ENCODE measurements at places on chromosomes 4 and X.

DNA sequence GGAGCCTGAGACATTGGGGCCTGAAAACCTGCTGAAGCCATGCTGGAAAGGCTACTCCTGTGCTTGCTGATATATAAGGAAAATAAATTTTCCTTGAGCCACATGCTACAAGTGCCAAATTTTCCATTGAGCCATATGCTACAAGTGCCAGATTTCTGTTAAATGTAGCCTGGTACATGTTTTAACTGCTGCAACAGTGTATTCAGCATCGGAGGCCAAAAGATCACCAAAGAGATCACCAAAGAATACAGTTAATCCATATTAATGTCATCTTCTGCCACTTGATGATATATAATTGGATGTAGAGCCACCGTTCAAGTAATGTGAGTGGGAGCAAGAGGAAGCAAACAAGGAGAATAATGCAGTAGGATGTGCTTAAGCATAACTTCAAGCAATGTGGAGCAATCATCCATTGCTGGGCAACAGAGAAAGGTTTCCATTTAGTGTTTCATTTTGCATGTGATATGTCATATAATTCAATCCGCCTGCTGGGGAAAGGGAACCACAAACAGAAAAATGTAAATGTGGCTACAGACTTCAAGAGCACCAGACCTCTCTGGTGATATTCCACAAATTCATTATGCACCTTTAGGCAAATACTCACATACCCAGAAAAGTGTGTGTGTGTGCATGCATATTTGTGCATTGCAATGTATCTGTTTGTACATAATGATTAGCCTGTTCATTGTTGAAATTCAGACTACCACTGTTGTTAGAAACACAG is 295.9 kb downstream of the KCNIP4 start:
- DNase-seq: no peak

DNA sequence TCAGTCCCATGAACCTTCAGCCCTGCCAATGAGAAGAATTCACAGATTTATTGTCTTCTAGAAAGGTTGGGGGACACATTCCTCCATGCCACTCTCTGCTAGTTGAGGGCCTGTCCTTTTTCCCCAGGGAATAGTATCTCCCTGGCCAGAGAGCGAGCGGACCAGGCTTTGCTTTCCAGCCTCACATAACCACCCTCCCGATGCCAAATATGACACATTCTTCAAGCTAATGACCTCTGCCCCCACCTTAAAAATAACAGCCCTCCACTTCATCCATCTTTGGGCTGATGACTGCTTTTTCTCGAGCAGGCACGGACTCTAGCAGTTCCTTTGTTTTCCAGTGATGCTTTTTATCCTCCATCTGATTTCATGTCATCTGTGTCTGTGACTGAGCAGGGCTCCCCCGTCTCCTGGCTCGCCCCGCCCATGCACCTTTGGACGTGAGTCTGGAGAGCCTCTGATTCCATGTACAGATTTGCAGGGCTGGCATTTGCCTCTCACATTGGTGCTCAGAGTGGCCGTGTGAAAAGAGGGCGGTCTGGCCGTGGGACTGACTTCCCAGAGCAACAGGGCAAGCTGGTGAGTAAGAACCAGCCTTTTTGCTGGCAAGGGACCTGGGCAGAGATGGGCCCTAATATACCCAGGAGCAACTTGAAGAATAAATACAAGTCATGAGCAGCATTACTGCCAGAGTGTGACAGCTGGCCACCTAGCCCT is 279.8 kb downstream of the BCOR start:
- no peak for DNase-seq

DNA sequence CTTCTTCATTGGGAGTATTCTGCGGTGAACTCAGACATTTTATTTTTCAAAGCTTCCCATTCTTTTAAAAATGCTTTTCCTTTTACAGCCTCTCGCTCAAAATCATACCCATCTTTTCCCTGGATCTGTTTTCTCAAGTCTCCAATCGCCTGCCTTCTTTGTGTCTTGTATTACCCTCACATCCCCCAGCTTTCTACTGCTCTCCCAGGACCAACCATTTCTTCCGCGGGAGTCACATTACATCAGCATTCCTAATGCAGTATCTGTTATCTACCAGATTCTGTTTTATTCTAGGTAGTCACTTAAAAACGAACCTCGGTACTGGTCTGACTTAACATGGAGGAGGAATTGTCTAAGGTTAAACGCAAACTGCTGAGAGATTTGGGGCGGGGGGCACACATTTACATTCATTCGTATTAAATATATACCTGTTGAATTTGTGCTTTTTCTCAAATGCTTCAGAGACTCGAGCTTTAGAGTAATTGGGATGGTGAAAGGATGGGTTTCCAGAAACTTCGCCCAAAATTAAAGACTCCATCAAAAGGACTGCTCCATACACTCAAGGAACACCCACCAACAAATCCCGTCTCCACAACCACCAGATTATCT is 493 bp upstream of the UCHL1 start:
- no peak for DNase-seq

GRCh38 chr4:74330295-74330750 is 22.1 kb downstream of the EPGN start:
- no peak for DNase-seq

DNA sequence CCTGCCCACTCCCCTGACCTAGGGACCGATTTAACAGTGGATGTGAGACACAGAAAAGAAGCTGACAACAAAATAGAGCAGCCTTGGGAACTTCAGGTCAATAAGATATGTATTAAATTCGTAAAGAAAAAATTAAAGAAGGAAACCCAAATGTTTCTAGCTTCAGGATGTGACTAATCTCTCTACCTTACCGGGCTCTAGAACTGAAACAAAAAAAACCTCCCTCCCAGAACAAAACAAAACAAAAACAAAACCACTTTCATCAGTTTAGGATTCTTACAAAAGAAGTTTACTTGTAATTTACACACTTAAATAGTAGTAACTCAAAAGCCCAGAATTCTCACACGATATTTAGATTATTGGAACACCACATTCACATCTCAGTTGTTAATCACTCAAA is 185.8 kb upstream of the RPS6KA3 start:
- DNase-seq: no peak

GRCh38 chrX:151004085-151004484 is 20.9 kb downstream of the HMGB3 start:
- no peak for DNase-seq

DNA sequence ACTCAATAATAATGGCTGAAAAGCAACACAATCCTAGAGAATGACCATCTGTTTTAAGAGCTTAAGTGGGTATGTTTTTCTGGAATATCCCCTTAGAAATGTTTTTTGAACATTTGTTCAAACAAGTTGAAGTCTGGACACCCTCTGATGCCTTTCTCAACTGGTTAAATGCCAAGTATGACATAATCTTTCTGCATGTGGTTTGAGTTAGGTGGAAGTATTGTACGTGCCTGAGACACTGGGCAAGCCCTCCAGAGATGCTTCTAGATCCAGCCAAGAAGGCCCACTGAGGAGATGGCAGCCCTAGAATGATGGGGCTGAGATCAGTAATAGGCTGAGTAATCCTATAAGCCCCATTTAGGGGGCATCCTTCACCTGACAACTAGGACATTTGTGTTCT is 493.1 kb downstream of the MAGEE1 start:
- no peak for DNase-seq

DNA sequence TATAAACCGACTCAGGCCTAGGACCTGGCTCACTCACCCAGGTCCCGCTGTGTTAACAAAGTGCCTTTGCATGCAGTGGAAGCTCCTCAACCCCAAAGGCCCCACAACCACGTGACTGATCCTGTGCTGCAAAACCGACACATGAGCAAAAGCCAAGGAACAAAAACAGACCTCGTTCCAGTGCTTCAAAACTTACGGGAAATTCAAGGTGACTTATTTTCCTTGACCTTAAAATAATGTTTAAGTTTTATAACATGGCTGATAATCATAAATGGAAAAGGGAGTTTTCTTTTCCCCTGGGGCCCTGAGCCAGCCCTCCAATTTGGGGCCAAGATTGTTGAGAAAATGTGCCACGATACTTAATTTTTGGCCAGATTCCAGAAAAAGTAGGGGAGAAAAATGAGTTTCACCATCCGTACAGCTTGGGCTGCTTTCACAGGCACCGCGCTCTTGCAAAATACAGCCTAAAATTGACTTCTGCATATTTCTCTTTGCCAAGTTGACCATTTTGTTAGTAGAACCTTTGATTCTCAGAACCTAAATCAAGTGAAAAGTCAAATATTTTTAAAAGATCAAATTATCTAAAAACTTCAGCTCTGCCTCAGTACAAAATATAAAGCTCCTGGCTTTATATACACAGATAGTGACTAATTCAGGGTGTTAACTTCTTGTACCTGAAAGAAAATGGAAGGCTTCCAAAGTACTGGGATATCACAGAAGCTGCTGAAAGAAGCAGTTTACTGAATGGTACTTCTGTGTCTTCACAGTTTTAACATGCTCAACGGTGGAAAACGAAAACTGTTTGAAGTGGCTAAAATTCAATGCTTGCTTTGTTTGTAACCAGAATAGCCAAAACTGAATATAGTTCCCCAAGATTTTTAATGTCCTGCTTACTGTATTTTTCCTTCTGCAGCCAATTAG is 93.8 kb downstream of the APBB2 start:
- no peak for DNase-seq

DNA sequence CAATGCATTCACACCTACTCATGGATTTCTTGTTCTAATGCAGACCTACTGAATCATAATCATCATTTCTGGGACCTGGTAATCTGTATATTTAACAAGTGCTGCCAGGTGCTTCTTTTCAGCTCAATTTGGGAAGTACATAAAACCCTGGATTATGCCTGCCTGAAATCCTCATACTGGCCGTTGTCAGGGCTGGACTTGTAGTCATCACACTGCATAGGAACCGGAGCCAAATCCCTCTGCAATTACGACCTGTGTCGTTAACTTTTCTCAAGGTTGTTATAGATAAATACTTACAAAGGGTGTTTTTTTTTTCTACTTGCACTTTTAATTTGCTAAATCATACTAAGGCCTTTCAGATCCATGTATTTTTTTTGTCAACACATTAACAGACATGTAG is 294.9 kb upstream of the PRPS2 start:
- no peak for DNase-seq

DNA sequence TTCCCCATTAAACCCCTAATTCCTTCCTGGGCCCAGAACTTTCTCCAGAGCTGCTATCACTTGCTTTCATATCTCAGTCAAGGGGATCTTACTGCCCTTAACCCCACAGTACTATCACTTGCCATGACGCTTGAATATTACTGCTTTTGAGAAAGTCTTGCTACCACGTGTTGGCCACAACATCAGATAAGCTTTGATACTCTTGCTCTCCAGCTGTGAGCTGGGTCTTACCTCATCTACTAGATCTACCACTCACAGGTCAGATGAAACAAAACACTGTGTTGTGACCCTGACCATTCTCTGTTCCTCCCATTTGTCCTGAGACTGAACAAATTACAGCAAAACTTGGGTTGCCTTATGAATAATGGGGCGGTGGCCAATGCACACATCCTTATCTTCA is 12.1 kb upstream of the TAPT1 start:
- DNase-seq: no peak

GRCh38 chr4:2332201-2332975 is 70.5 kb upstream of the MXD4 start:
- DNase-seq: no peak

GRCh38 chr4:187332141-187332540 is 608.5 kb upstream of the FAT1 start:
- no peak for DNase-seq

- peak; percentile 26 for DNase-seq
Measured at GRCh38 chrX:20265726-20266681, 705 bp downstream of the RPS6KA3 start.

DNA sequence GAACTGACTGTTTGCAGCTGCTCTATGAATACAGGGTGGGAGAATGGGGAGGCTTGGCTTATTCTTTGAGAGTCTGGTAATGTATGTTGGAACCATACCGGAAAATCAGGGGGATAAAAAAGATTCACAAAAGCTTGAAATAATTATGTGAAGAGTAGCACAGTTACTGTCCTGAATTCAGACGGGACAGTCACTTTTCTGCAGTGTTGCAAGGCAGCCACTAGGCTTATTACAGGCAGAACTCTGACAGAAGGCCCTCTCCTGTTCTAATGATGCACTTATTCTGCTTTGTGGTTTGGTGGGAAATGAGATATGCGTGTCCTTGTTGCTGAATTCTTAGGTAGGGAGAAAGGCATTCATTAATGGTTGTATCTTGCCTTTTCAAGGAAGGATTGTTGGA is 37.2 kb downstream of the GUCY1B1 start:
- DNase-seq: no peak

DNA sequence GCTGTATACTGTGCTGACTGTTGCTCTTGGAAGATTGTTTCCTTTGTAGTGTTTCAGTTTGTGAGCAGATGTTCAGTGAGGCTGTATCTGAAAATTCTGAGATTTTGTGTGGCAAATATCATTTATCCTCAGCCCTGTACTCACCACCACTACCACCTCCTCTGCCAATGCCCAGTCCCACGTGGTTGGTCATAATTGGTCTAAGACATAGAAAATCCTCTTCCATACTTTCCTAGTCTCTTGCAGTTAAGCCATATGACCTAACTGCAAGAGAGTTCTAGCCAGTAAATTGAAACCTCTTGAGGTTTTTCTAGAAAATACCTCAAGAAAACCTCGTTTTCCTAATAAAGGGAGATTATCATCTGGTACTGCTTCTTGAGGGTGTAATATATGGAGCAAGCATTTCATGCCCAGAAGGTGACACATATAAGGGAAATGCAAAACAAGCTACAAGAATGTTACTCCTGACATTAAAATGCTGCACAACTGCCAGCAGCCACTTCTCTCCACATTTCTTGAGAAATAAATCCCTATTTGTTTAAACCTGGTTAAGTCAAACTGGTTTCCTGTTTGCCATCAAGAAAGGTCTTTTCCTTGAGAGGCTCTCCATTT is 32.8 kb downstream of the ABCE1 start:
- no peak for DNase-seq

GRCh38 chrX:136598631-136599030 is 49.3 kb upstream of the CD40LG start:
- no peak for DNase-seq

DNA sequence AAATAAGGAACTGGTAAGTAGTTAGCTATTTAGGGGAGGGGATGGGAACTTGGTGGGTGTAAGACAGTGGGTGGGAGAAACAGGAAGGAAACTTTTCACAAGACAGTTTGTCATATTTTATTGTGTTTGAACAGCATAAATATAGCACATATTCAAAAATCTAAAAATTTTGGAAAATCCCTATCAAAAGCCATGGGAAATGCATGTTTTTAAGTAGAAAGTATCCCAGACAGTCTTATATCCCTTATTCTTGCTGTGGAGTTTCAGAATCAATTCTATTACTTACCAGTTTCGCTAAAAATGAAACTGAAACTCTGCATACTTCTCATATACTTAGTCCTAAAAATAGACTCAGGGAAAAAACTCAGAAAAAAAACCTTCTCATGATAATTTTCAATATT is 22.3 kb upstream of the RASGEF1B start:
- no peak for DNase-seq

- DNase-seq: no peak
Measured at GRCh38 chr4:165031436-165032211, at the start of gene TRIM60. TRIM60 (plus strand) TSS chr4:165031999; CDS start chr4:165040073, 8,074 bp downstream.

GRCh38 chrX:76439188-76439587 is 11.7 kb downstream of the MAGEE1 start:
- DNase-seq: no peak

GRCh38 chr4:22488106-22488505 is 27.8 kb downstream of the ADGRA3 start:
- no peak for DNase-seq

GRCh38 chr4:99413140-99413539 is 22.0 kb downstream of the ADH7 start:
- no peak for DNase-seq

GRCh38 chrX:10254739-10255138 is 98.0 kb downstream of the CLCN4 start:
- DNase-seq: no peak

GRCh38 chr4:70945046-70945445 is 42.9 kb downstream of the MOB1B start:
- no peak for DNase-seq

GRCh38 chrX:29726811-29727210 is 488.6 kb upstream of the MAGEB2 start:
- no peak for DNase-seq
